ENCODE measurements at places on chromosomes 11 and 22.

DNA sequence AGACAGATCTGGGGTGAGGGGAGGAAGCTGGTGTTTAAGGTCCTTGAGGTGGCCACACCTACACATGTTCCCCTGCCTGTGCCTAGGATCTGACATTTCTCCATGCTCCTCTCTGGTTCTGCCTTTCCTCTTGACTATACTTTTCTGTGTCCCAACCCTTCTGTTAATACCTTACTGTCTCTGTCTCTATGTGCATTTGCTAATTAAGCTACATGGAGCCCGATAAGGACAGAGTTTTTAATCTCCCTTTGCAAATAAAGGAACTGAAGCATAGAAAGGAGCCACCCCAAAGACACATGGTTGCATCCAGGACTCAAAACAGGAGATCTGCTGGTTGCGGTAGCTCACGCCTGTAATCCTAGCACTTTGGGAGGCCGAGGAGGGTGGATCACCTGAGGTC lies 33.1 kb upstream of the CDON start:
- DNase-seq, result no peak

DNA sequence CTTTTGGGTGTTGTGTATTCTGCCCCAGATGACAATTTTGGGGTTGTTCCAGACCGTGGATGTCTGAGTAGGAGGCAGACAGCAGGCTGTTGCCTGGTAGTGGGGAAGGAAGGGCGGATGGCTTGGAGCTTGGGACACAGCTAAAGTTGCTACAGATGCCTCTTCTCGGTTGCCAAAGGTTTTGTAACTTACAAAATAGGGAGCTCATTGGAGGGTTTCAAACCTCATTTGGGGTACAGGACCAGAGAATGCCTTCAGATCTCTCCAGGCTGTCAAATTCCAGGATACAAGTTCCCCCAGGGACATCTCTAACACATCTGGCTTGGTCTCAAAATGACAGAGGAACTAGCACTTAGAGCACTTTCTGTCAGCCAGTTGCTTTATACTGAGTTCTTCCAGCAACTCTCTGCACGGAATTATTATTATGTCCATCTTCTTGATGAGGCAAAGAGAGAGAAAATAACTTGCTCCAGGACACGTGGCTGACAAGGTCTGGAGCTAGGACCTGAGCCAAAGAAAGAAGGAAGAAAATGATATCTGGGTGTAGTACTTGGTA lies 56.0 kb downstream of the SLC1A2 start:
- DNase-seq, result no peak

- no peak for DNase-seq
These were observed 80.1 kb downstream of the EFCAB6 start for GRCh38 chr22:43731988-43732387.

GRCh38 chr22:35703861-35704584 lies 13.6 kb upstream of the APOL5 start:
- no peak for DNase-seq

DNA sequence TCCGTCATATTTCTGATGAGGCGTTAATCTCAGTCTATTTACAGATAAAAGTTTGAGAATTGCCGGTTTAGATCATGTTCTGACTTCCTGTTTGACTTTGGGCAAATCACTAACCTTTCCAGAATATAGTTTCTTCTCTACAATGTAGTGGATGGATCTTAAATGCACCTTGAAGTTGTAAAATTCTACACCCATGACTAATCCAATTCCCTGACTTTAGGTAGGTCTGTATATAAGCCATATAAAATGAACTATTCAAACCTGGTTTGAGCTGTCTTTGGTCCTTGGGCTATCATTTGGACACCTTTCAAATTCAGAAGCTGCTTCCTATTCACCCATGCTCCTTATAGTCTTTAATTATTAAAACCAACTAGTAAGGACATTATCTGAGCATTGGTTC lies 52.2 kb upstream of the BLID start:
- DNase-seq, result no peak

- no peak for DNase-seq
These were observed 3.4 kb downstream of the FJX1 start for GRCh38 chr11:35621620-35622019.

DNA sequence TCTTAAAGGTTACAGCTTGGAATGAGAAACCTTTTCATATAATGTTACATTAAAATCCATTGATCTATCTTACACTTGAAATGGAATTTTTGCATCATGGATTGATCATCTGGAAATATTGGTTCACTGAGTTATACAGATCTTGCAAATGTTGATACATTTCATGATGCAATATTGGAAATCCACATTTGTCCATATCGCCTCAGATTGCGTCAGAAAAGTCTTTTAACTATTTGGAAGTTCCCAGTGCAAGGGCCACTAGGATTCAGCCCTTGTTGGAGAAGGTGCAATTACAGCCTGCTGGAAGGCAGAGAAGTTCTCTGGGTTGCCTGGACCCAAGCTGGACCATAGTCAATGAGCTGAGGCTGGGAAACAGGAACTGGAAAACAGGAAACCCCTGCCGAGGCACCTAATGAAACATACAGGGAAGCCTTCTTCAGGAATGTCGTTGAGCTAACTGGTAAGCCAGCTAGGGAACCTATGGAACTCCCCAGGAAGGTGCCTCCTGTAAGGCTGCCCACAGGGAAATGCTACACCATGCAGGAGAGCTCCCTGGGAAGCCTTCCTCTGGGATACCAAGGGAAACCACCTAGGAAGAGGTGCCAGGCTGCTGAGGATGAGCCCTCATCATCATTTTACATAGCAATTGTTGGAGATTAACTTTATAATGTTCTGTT lies 600.4 kb upstream of the CADM1 start:
- DNase-seq, result no peak

DNA sequence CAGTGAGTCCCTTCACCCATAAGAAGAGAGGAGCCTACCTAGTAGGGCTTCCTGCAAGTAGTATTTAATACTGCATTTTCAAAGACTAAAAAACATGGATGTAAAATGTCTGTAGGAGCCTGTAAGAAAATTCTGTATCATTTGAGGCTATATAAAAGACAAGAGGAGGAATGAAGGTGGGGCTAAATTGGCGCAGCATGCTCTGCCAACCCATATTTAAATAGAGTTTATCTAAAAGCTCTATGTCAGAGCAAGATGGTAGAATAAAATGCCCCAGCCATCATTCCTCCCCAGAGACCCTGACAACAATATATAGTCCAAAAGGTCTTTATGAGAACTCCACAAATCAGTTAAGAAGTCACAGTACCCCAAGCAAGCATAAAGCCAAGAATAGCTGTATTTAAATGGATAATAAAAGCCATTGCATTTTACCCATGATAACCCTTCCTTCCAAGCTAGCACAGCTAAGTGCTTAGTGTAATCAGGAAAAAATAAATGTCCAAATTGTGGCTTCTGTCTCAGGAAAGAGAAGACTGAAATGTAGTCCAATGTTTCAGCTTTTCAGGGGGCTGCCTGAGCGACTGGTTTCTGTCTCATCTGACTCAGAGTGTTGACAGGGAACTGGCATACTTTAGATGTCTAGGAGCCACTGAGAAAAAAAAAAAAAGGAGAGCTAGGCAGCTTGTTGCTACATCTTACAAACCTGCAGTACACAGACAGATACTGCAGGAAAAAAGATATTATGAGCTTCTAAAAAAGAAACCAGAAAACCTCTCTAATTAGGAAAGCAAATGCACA lies 258.6 kb downstream of the METTL15 start:
- DNase-seq, result no peak

GRCh38 chr11:114377612-114378267 lies 22.6 kb downstream of the C11orf71 start:
- DNase-seq, result no peak

- DNase-seq, result no peak
These were observed 346.5 kb upstream of the SYN3 start for GRCh38 chr22:33404723-33405122.

GRCh38 chr11:88535916-88536547 lies 198.5 kb upstream of the CTSC start:
- DNase-seq, result no peak

GRCh38 chr11:118471030-118471429 lies 34.7 kb downstream of the KMT2A start:
- DNase-seq, result no peak

GRCh38 chr11:1970956-1971355 lies 23.8 kb downstream of the MRPL23 start:
- DNase-seq, result no peak

DNA sequence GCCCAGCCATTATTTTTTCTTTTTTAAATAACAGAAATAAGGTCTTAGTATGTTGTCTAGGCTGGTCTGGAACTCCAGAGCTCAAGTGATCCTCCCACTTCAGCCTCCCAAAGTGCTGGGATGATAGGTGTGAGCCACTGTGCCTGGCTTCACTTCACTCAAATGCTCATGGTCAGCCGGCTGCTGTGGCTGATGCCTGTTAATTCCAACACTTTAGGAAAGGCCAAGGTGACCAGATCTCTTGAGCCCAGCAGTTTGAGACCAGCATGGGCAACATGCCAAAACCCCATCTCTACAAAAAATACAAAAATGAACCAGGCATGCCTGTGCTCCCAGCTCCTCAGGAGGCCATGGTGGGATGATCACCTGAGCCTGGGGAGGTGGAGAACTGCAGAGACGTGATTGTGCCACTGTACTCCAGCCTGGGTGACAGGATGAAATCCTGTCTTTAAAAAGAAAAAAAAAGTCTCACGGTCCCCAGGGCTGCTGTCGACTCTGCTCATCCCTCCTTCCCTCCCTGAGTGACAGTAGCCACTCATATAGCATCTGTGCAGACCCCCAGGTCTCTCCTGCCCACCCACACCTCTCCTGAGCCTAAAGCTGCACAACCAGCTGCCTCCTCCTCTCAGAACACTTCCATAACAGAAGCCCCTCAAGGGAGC lies 3.6 kb downstream of the YDJC start:
- no peak for DNase-seq

DNA sequence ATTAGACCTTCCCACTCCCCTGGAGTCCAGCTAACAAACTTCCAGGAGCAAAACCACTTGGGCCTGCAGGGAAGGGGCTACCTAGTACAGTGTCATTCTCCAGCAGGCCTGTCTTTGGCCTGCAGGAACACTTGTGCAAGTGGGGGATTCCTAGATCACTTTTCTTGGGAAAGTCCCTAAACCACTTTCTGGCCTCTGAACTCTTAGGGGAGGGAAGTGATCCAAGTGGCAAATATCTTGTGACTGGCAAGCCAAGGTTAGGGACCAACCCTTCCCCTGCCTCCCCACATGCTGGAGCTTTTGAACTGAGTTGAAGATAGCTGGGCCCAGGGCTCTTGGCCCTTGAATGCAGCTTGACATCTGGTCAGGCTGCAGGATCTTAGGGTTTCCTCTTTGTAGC lies 17.2 kb downstream of the PPFIBP2 start:
- no peak for DNase-seq

DNA sequence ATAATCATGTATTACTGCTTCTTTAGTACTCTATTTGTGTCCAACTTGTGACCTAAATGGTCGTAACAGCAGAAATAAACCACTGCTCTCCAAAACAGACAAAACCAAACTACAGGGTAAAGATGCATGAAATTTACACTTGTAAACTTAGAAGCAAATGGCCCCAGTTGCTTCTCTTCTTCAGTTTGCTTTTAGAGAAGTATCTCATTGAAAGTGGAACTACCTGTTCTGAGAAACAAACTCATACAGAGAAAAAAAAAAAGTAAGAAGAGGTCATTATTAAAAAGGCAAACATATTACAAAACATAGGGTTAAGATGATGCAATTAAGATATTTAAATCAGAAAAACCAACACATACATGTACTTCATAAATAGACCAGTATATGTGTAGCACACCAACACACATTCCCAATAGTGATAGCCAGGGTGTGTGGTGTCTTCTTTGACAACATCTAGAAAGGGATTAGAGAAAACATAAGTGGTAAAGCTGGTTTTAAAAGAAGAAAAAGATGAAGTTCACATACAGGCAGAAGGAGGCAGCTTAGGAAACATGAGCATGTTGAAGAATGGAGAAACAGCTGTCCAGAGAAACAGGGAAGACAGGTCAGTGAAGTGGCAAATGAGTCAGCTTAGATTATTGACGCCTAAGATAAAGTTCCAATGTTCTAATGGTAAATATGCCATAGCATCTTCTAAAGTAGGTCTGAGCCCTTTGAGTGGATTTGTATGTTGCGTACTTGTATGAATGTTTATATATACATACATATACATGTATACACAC lies 844.7 kb upstream of the CCDC90B start:
- DNase-seq, result no peak

DNA sequence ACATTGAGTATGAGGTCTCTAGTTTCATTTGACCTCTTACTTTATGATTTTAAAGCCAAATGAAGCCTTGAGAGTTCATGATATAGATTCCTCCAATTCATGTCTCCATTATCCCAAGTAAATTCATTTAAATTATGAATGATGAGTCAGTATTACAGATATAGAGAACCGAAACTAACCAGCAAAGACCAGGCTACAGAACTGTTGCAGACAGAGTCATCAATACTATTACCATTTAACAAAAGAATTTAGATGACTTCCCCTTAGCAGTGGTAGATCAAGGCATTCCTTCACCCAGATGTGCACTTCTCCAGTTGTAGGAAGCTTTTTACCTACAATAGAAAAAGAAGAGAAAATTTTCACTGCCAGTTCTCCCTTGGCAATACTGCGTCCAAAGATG lies 11.8 kb upstream of the CCDC89 start:
- no peak for DNase-seq

GRCh38 chr11:63599211-63600122 lies 14.8 kb downstream of the PLAAT3 start:
- no peak for DNase-seq

GRCh38 chr11:43649501-43649900 lies 31.0 kb upstream of the HSD17B12 start:
- DNase-seq, result no peak

GRCh38 chr11:14015711-14016110 lies 53.2 kb downstream of the SPON1 start:
- DNase-seq, result no peak

- DNase-seq, result no peak
These were observed 161.0 kb upstream of the SORL1-AS1 start for GRCh38 chr11:121613724-121614123.

GRCh38 chr11:63765688-63766241 lies 2.8 kb downstream of the ZFTA start:
- DNase-seq, result no peak

DNA sequence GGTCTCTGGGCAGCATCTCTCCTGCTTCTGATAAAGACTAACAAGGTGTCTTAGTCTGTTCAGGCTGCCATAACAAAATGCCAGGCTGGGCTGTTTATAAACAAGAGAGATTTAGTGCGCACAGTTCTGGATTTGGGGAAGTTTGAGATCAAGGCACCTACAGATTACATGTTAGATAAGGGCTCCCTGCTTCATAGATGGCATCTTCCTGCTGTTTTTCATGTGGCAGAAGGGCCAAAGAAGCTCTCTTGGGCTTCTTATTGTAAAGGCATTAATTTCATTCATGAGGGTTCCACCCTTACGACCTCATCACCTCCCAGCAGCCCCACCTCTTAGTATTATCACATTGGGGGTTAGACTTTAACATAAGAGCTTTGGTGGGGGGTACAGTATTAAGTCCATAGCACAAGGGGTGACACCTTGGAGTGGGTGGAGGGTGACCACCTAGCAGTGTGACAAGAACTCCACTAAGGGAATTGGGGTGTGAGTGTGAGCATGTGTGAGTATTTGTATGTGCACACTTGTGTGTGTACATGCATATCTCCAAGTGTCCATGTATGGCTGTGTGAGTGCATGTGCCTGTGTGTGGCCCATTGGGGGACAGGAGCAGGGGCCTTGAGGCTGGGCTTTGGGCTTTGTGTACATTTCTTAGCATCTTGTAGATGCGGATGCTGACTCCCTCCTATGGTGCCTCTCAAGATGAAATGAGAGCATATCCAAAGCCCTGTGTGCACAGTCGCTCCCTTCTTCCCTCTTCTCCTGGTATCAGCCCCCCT lies 42.7 kb downstream of the BCR start:
- no peak for DNase-seq
